ENCODE measurements at places on chromosomes 3 and 15.

DNA sequence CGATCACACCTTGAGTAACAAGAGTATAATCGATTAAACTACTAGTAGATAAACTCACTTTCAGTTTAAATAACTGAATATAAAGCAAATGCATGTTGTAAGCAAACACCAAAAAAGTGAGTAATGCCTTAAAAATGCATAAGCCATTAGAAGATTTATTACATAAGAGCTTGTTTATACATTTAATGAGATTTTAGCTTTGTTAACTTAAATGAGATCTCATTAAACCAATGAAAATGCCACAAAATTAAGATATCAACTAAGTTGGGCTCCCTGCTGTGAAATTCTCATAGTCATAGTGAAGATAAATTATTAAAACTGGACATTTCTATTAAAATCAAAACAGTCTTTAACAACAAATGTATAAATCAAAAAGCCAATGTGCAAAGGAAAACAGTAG is 701.2 kb downstream of the NLGN1 start:
- no peak for DNase-seq

- no peak for DNase-seq
Measured at GRCh38 chr3:13529196-13530112, 19.5 kb upstream of the FBLN2 start.

- DNase-seq, result no peak
Measured at GRCh38 chr3:70726096-70726938, 413.9 kb upstream of the MDFIC2 start.

GRCh38 chr3:159786489-159787177 is 202.0 kb upstream of the IL12A start:
- DNase-seq, result no peak

DNA sequence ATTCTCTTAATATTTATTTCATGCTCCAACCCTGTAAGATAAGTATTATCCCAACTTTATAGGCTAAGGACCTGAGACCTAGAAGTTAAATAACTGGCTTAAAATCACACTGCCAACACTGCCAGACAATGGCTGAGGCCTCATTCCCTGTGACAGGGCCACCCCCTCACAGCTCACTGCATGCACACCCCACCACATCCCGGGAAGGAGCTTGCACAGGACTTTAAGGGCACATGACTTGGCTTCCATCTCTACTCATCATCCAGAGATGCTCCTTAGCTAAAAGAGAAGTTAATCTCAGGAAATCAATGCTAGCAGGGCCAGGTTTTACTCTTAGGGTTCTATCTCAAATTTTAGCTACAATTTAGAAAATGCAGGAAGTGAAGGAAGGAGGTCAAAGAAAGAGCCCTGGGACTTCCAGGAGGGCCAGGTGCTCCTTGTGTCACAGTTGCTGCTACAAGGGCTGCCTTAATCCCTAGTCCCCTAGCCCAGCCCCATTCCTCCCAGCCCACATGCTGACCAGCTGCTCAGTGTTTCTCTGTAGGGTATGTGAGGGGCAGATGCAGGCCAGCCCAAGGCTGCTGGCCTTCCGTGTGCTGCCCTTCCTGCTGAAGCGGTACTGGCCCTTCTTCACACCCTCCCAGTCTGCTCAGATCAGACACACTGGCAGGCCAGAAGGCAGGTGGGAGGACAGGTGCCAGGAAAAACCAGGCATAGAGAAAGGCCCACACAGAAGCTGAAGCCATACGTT is 53.5 kb downstream of the WWTR1 start:
- DNase-seq, result no peak

DNA sequence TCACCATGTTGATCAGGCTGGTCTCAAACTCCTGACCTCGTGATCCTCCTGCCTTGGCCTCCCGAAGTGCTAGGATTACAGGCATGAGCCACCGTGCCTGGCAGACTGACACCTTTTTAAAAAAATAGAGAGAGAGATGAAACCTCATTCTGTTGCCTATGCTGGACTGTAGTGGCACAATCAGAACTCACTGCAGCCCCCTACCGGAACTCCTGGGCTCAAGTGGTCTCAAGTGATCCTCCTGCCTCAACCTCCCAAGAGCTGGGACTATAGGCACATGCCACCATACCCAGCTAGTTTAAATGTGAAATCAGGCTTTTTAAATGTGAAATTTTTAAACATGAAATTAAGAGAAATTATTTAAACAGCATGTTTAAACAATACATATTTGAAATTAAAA is 265.2 kb upstream of the UBE2E1 start:
- DNase-seq, result no peak

GRCh38 chr3:46923559-46924350 is 46.2 kb downstream of the PTH1R start:
- no peak for DNase-seq

GRCh38 chr3:138245026-138245425 is 57.9 kb downstream of the ARMC8 start:
- no peak for DNase-seq

GRCh38 chr3:124097362-124098131 is 105.6 kb upstream of the ROPN1 start:
- no peak for DNase-seq

DNA sequence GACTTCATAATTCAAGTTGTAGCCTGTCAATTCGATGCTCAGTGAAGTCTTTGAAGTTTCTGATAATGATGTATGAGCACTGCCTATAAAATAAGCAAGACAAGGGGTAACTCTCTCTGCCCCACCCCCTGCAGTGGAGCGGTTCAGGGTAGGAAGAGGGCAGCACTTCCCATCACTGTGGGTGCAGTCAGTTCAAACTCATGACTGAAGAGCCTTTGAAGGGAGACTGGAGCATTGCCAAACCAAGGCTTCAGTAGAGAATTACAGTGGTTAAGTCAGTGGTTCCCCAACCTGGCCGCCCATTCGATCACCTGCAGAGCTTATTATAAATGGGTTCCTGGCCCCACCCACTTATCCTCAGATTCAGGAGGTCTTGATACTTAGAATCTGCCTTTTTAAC is 190.6 kb downstream of the SHQ1 start:
- DNase-seq, result no peak

GRCh38 chr3:54393150-54393549 is 270.8 kb downstream of the CACNA2D3 start:
- DNase-seq, result no peak

DNA sequence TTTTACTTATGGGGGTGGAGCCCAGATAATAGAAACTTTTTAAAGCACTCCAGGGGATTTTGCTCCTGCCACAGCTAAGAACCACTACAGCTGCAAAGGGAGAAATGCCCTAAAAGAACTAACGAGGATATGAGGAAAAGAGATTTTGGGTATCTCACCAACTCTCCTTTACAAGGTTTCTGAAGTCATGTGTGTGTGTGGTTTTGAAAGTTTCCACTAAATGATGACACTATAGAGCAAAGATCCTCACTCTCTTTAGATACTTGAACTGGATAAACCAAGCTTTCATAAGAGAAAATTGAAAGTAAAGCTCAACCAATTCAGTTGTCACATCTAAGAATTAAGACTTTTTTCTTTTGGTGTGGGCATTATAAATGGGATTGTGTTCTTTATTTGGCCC is 455.3 kb upstream of the ALCAM start:
- DNase-seq, result no peak

- no peak for DNase-seq
Measured at GRCh38 chr3:127467391-127467790, 123.1 kb downstream of the TPRA1 start.

DNA sequence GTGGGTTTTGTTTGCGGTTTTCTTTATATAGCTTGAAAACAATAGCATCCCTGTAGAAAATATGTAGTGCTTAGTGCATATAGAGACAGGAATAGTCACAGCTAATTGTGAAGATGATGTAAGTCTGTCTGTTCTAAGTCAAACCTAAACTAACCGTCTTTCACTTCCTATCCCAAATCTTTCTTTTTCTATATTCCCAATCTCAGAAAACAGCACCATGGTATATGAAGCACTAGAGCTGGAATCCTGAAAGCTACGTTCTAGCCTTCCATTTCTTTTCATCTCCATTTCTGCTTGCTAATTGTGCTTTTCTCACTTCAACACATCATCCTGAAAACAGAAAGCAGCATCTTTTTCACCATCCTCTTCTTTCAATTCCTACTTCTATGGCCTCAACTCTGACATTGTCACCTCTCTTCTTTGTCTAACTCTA is 1235.5 kb downstream of the ROBO2 start:
- no peak for DNase-seq

DNA sequence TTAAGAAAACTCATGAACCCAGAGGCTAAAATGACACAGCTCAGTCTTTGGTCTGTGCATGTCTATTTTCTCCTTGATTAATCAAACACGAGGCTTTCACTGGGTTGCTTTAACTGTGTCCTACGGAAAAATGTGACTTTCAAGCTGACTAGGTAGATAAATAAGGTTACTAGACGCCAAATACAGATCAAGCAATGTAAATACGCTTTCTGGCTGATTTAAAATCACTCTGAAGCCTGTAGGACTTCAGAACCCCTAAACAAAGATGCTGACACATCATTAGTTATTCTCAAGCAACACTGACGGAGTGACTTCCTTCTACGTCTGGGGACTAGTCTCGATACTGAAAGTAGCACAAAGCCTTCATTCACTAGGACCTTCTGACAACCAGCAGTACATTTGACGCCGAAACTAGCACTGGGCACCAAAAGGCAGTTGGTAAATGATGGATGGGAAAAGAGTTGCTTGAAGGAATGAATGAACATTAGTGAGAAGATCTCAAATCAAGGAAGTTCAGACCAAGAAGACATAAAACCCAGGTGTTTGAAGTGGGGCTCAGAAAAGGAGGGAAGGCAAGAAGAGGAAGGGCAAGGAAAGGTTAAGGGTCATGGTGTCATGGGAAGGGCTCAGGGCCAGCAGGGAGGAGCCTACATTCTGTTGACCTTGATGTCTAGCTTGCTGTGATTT is 67.1 kb upstream of the CDV3 start:
- peak; percentile 13 for DNase-seq

DNA sequence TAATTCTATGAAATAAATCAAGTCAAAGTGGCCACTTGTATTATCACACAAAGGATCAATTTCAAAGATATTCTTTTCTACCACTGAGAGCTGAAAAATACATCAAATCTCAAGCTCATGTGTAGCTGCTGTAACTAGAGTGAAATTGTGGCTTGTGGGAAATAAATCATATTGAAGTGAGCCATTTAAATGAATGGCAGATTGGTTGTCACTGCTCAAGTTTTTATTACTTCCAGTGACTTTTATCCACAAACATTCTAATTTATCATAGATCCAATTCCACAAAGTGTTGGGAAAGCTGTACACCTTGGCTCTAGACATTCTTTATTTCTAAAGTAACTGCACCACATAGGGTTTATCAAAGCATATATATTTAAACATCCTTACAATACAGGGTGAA is 285.4 kb downstream of the CNTN3 start:
- no peak for DNase-seq

DNA sequence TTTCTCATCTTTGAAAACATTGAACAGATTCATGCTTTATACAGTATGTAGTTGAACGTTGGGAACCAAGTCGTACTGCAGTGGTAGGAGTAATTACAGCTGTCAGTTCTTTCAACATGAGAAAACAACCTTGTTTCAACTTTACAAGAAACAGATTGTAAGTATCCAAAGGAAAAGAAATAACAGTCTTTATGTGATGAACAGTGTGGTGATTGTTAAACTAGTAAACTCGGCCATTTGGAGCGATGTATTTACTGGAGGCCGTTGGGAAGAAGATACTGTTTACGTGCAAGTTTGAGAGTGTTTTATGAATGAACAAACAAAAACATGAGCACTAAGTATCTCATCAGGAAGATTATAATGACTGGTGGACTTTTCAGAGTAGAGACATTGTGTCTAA is 48.4 kb downstream of the EPHA3 start:
- no peak for DNase-seq

Data from T-helper 1 cell (primary cell).